Activated CD8-positive, alpha-beta memory T cell treated with anti-CD3 and anti-CD28 coated beads for 1 hour (primary cell): ENCODE measurements at places on chromosomes 12 and 14.

DNA sequence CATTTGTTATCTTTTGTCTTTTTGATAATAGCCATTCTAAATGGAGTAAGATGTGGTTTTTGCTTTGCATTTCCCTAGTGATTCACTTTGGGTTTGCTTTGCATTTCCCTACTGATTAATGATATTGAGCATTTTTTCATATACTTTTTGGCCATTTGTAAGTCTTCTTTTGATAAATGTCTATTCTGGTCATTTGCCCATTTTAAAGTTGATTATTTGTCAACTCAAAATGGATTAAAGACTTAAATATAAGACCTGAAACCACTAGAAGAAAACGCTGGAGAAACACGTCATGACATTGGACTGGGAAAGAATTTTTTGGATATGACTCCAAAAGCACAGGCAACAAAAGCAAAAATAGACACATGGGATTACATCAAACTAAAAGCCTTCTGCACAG, 148.0 kb downstream of the APAF1 start:
- no peak for DNase-seq

- no peak for DNase-seq
Observed at GRCh38 chr12:46627686-46628085, 198.1 kb downstream of the SLC38A4 start.

- DNase-seq: no peak
Observed at GRCh38 chr12:122023339-122024131, 1.9 kb downstream of the BCL7A start.

DNA sequence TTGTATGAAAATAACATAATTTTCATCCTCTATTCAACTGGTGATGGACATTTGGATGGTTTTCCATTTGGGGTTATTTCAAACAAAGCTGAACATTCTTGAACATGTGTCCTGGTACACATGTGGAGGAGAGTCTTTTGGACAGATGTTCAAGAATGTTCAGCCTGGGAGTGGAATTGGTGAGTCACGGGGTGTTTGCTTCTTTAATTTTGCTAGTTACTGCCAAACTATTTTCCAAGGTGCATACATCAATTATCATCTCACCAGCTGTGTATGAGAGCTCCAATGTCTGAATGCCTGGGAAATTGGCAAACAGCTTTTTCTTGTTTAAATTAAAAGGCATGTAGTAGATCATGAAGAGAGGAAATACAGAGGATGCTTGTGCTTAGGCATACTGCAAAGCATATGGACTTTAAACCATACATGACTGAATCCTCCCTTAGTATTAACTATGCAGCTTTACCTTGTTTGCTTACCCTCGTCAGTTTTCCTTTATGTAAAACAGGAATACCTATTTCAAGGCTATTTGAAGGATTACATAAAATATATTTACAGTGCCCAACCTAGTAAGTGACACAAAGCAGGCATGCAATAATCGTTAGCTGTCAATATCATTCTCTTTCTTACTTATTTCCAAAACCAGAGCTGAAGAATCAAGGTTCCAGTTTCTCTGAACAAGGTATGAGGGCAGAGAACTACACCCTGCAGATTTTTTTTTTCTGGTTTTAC, 152.1 kb downstream of the ITPR2 start:
- DNase-seq: no peak

- DNase-seq: peak; percentile 55
Observed at GRCh38 chr14:50001151-50001998, 108.5 kb downstream of the ARF6 start.

DNA sequence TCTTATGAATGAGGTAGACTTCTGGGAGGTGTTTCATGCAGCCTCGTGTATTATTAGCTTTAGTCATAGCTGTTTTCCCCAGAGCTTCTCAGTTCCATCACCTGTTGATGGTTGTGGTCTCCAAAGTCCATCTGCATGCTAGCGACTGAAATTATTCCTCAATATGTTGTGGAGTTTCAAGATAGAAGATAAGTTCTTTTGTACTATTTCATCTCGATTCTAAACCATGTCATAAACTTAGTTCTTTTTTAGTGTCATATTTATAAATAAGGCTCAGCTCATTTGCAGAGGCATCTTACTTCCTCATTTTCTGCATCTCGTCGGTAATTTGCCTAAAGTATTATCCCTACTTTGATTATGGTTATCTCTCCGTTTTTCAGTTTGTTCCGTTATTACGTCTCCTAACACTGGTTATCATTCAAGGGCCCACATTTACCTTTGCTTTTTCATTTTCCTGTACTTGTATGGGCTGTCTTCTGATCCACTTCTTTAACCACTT, 119.1 kb downstream of the ITPR2 start:
- no peak for DNase-seq

GRCh38 chr14:68501171-68501570, 291.7 kb downstream of the ZFP36L1 start:
- DNase-seq: no peak

DNA sequence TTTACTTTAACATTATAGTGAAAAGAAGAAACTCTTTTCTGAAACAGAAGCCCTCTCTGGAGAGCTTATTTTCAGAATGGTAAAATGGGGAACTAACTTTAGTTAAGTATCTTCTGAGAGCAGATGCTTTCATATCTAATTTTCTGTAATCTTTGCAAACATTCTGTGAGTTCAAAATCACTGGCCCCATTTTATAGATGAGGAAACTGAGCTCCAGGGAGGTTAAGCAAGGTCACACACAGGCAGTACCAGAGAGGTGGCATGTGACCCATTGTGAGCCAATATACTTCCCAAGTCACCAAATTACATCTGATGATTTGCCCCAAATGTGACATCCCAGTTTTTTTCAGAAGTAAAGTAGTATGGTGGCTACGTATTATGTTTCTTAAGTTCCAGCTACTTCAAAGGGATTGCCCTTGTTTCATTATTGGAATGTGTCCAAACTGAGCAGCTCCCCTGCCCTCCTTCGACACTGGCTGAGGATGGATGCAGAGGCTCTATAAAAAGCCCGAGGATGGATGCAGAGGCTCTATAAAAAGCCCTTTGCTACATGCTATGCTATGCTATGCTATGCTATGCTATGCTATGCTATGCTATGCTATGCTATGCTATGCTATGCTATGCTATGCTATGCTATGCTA, 36.2 kb upstream of the NUDT4 start:
- no peak for DNase-seq

DNA sequence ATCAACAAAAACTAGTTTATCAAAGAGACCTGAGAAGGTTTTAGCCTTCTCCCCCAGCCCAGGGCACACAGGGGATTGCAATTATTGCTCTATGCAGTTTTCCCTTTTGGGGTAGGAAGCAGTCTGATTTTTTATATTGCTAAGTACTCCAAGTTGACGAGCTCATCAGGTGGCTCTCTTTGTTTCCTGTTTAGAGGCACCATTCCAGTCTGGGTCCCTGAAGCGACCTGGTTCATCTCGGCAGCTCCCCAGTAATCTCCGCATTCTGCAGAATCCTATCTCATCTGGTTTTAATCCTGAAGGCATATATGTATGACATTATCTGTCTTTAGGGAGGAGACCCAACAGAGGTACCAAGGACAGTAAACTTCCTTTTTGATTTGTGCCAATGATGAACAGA, 56.3 kb downstream of the BHLHE41 start:
- DNase-seq: no peak

DNA sequence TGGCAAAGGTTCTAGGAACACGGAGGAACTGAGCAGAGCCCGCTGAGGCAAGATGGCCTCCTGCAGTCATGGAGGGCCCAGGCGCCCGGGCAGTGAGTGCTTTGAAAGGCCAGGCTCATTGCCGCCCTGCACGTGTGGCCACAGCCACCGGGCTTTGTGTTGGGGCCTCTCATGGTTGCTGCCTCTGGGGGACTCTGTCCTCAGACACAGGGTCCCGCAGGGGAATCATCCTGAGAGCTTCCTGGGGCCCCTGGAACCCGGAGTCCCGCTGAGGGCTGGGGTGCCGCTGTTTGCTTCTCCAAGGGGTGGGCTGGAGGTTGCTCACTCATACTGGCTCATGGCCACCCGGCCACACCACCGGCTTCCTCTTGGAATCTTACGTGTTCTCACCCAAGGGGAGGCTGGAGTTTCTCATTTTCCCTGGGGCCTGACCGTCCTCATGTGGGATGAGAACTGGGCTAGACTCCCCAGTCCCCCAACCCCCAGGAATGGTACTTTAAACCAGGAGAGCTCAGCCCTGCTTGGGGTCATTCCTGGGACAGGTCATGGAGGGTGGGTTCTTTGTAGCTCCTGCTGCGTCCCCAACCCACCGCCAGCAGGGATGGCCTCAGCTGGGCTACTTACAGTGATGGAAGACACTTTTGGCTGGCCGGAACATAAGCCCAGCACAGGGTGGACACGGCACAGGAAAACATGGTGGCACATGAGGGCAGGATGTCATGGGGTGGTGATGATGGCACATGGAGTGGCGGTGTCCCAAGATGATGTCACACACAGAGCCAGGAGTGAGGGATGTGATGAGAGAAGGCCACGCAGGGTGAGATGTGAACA, 21.1 kb upstream of the LRTM2 start:
- no peak for DNase-seq

DNA sequence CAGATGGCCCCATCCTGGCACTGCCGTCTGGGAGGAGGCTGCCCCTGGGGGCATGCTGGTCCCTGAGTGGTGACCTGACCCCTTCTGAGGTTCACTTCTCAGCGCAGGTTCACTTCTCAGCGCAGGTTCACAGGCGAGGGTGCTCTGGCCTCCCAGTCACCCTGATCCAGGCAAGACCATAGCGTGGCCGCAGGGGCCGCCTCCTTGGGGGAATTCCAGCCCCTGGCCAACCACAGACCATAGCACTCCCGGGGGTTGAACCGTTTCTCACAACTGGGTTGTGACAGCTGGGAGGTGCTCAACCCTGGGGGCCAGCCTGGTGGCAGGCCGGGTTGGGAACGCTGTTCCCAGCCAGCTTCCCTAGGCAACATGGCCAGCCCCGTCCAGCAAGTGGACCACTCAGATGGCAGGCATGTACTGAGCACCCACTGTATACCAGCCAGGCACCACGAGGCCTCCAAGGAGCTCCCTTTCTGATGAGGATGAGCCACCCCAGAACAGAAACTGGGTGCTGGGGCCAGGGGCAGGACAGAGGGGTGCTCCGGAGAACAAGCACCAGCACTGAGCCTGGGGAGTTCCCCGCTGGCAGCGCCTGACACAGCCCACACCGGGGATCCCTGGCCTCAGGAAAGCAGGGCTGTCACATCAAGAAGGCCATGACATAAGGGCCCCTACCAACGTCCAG, 28.3 kb upstream of the ZFP36L1 start:
- no peak for DNase-seq

- DNase-seq: no peak
Observed at GRCh38 chr12:130743606-130744005, 27.5 kb upstream of the RIMBP2 start.

DNA sequence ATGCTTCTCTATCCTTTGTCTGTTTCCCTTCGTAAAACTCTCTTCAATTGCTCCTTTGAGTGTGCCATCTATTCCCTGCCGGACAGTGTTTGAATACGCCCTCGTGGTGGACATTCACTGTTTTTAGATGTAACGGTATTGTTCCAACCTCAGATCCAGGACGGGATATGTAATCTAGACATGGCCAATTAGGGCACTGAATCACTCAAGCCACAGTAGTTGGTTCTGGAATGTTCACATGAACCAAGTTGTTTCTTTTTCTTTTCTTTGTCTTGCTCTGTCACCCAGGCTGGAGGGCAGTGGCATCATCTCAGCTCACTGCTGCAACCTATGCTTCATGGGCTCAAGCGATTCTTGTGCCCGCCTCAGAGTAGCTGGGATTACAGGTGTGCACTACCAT, 204.2 kb upstream of the PLXNC1 start:
- DNase-seq: no peak

DNA sequence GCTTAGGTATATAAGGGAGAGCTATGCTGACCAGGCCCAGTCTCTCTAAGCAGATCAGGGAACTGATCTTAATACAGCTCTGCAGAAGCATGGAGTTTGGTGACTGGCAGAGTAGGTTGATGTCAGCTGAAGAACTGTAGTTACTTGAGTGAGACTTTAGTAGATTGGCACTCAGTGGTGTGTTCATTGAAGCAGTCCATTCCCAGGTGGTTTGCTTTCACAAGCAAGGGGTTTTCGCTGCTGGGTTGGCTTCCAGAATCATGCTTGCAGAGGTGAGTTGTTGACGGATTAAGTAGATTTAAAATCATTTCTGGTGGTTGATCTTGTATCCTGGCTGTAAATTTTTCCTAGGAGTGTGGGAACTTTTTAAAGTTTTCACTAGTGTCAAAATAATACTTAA, 6.5 kb upstream of the DHRS7 start:
- no peak for DNase-seq

- DNase-seq: no peak
Observed at GRCh38 chr14:50862036-50862570, 9.8 kb upstream of the ABHD12B start.

DNA sequence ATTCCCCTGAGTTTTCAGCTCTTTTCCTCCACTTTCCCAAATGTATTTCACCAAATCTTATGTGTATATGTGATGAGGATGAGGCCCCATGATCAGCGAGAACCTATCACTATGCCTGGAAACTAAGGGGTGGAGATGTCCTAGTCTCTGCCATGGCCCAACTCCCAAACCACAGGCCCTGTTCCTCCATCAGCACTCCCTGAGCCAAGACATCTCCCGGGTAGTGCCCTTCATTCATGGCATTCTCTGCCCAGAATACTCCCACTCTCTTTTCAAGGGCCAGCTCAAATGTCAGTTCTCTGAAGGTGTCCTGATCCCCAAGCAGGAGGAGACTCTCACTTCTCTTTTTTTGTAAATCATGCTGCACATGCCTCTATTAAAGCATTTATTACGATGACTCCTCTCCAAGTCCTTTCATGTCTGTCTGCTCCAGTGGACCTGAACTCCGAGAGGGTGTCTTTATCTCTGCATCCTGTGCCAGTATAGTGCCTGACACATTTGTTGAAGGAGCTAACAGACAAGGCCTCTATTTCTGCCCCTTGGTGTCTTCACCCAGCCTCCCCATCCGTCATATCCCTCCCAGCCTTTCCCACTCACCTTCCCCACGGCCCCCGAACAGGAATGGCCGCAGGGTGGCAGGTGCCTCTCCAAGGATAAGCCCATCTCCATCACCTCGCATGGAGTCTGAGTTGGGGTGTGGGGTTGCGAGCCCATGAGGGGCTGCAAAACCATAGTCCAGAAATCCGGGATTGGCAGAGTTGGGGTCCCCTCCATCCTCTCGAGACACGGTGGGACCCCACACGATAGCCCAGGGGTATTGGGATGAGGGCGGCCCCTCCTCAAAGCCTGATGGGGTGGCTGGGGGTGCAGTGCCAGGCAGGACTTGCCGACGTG, 3.7 kb downstream of the PIANP start:
- no peak for DNase-seq

DNA sequence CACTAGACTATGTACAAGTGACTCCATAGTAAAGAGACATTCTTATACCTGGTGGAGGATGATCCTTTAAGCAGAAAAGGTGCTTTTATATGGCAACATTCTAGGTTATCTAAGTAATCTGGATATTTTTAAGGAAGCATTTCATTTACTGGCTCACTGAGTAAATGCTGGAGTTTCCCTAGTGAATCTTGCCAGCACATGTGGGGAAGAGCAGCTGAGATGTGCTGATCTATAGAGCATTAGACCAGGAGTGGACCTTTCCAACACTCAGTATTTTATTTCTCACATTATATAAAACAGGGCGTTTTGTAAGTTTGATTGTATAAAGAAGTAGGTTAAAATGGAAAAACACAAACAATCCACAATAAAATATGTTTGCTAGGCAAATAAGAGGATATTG, 478.5 kb downstream of the ATP23 start:
- no peak for DNase-seq

- DNase-seq: no peak
Observed at GRCh38 chr12:50641566-50641965, 122.3 kb upstream of the ATF1 start.
